ENCODE measurements at places on chromosomes 7 and 10.

GRCh38 chr7:146826329-146826728 lies 709.7 kb downstream of the CNTNAP2 start:
- no peak for DNase-seq

DNA sequence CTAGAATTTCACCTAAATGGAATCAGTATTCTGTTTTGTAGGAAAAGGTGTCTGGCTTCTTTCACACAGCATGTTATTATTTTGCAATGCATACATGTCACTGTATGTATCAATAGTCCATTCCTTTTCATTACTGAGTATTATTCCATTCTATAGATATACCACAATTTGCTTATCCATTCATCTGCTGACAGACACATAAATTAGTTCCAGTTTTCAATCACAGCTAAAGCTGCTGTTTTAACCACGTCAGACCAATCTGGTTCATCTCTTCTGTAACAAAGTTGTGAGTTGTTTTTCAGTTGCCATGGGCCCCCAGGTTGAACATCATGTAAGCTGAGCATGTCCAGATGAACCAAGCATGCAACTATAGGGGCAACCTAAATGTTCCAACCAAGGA lies 282.1 kb upstream of the MKLN1 start:
- DNase-seq = no peak

DNA sequence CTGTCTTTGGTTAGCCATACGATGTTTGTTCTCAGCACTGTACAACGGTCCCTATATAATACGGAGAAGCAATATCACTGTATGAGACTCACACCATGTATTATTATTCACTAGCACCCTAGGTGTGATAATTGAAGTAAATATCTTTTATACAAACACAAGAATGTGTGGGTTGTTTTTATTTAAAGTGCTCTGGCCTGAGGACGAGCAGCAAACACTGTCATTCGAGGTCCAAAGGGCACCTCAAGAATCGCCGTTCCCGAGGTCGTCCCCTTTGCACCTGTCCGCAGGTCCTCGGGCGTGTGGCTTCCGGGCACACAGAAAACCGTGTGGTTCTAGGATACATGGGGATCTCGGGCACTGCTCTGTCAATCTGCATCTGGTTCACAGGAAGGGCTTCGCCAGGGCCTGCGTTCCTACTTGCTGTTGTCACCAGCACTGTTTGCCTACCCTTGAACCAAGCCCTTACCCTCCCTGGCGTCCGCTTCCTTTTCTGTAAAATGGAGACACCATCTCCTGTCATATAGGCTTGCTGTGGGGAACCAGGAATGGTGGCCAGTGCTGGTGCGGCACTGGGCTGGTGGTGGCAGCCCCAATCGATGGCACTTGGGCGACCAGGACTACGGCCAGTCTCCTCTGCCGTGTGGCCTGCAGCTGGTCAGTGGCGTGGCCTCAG lies 28.5 kb upstream of the SH2B2 start:
- DNase-seq = no peak

DNA sequence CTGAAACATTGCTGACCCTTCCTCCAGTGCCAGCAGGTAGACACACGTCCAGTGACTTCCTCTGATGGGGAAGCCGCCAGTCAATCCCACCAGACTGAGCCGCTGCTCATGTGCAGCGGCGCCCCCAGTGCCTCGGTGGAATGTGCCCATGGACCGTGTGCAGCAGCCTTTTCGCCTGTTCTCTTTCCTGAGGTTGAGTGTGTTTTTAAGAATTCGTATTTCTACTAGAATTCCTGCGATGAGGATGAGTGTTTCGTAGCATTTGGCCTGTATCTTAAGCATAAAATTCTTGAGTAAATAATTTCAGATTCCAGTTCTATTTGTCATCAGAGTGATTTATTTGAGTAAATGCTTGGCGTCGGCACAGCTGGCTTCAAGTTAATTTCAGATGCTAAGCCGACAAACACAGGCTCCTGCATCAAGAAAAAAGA lies 35.4 kb downstream of the BNIP3 start:
- no peak for DNase-seq

DNA sequence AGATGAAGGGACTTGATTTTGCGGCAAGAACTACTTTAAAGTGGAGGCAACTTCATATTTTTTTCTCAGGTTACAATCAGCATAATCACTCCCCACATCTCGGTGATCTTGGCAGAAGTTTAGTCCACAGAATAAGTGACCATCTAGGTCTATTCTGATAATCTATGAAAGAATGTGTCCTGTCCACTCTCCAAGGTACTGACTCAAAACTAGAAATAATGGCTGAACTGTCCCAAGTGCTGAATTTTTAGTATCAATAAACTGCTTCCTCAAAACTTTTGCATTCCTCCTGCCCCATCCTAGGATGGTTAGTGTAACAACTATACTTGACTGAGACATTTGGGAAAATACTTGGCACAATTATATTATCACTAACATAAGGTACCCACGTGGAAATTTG lies 10.9 kb upstream of the CHRM2 start:
- no peak for DNase-seq

GRCh38 chr7:72058579-72058978 lies 353.6 kb downstream of the CALN1 start:
- DNase-seq = no peak
